Activated naive CD4-positive, alpha-beta T cell treated with anti-CD3 and anti-CD28 coated beads for 36 hours (primary cell): ENCODE measurements at places on chromosomes 7 and 10.

GRCh38 chr7:40644454-40645188 lies 509.8 kb downstream of the SUGCT start:
- peak; percentile 56 for DNase-seq

- no peak for DNase-seq
Measured at GRCh38 chr7:129698516-129699418, 87.2 kb downstream of the NRF1 start.

- DNase-seq = no peak
Measured at GRCh38 chr10:74039561-74040145, 41.7 kb downstream of the VCL start.

DNA sequence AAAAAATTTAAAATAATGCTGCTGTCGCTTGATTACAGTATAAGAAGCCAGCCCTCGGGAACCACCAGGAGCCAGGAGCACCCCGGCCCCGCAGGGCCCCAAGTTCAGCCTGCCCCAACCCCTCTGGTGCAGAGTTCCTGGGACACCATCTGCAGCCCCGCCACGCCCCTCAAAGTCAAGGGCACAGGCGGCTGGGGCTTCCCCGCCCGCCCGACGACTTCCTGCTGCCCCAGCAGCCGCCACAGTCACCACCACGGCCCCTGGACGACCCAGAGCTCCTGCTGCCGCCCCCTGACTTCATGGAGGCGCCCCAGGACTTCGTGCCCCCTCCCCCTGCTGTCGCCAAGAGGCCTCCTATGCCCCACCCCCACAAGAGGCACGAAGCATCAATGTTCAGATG lies 103.6 kb upstream of the PDSS1 start:
- no peak for DNase-seq

- peak; percentile 73 for DNase-seq
Measured at GRCh38 chr7:3094701-3095445, 51.2 kb upstream of the CARD11 start.

DNA sequence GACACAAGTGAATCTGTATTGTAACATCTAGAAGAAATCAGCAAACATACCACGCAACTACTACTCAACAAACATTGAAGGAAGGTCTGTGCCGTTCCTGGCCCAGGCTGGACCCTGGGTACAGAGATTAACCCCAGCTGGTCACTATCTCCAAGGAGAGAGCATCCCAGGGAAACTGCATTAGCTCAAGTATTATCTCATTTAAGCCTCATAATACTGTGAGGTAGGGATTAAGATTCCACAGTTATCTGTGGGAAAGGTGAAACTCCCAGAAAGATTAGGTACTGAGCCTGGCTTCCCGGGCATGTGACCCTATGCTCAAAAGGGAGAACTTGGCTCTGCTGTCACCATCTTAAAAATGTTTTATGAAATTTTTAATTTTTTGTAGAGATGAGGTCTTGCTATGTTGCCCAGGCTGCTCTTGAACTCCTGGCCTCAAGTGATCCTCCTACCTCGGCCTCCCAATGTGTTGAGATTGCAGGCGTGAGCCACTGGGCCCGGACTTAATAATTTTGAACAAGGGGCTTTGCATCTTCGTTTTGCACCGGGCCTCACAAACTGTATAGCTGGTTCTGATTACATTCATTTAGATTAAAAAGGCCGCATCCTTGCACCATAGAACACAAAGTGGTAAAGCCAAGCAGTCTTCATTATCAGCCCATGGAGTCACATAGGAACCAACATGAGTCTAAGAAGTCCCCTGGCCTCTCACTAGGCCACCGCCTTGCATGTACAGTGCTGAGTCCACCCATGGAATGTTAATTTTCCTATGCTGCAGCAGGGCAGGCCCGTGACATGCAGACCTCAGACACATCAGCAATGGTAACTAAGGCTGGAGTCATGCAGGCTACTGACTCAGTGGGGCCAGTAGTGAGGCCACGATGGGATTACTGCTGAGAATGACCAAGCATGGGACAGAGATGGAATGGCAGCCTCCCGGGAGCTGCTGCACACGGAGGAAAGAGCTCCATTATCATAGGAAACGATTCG lies 5.5 kb upstream of the CTBP2 start:
- DNase-seq = no peak

DNA sequence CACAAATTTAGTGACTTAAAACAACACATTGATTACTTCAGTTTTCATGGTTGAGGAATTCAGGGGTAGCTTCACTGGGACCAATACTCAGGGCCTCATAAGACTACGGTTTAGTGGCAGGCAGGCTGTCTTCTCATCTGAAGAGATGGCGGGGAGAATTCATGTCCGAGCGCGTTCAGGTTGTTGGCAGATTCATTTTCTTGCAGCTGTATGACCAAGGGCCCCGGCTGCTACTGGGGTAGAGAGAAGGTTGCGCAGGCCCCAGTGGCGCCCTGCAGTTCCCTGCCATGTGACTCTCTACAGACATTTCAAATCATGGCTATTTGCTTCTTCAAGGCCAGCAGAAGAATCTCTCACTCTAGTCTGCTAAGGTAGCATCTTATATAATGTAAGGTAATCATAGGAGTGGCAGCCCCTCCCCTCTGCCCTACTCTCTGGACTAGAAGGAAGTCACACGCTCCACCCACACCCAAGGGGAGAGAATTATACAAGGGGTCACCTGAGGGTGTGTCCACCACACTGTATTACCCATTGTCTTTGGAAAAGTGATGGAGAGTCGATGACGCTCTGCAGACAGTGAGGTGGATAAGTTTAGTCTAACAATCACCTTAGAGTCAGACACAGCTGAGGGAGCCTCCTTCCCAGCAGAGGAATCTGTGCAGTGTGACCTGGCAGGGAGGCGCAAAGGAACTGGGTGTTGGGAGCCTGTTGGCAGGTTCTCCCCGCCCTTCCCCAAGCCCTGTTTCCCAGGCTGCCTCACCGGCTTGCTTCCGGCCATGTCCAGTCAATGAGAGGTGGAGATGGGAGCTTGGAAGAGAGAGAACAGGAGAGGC lies 35.7 kb upstream of the PLEKHA1 start:
- DNase-seq = no peak

- no peak for DNase-seq
Measured at GRCh38 chr10:45423976-45424499, 50.0 kb downstream of the ALOX5 start.

GRCh38 chr10:89255793-89256192 lies 4.2 kb upstream of the LIPA start:
- no peak for DNase-seq

DNA sequence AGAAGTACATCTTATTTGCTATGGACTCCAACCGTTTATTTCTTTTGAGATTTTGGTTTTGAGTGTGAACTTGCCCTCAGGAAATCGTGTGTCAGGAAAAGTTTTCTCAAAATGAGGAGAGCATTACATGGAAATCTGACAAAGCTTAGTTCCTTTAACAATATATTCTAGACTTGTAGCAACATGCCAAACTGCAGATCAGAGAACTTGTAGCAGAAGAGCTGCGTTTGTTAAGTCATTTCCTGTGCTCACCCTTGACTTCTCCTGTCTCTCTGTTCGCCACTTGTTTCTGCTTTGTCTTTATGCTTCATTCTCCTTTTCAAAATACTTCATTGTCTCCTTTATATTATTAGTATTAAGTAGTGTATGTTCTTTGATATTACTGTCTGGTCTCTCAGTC lies 116.6 kb upstream of the FOXP2 start:
- no peak for DNase-seq

DNA sequence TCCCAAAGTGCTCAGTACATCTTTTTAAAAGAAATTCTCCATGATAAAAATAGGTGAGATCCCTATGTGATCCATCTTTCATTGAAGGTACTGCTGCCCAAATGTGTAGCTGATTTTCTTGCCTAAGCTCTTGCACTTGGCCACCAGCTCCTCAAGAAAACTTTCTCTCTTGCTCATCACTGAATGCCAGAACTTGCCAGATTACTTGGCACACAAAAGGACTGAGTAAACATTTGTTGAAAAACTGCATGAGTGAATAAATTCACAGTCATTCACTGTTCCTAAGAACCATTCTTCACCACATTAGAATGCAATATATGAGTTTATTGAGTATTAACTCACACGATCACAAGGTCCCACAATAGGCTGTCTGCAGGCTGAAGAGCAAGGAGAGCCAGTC lies 99.9 kb downstream of the TRIL start:
- DNase-seq = no peak

GRCh38 chr10:119135513-119135881 lies 30.0 kb downstream of the SFXN4 start:
- peak; percentile 40 for DNase-seq

DNA sequence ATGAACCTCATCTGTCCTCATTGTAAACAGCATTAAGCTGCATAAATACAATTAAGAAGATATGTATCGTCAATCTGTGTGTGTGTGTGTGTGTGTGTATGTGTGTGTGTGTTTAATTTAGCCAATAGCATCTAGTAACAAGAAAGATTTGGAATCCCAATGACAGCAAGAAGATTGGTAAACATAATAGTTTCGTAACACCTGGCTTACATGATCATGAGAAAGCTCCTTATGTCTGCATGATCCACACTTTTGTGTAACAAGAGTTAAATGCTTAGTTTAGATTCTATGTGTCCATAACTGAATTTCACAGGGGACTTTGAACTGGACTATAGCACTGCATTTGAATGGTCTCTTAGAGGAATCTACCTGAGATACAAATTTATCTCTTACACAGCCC lies 191.0 kb upstream of the BET1 start:
- DNase-seq = no peak

GRCh38 chr7:35536396-35536826 lies 158.5 kb downstream of the HERPUD2 start:
- no peak for DNase-seq

DNA sequence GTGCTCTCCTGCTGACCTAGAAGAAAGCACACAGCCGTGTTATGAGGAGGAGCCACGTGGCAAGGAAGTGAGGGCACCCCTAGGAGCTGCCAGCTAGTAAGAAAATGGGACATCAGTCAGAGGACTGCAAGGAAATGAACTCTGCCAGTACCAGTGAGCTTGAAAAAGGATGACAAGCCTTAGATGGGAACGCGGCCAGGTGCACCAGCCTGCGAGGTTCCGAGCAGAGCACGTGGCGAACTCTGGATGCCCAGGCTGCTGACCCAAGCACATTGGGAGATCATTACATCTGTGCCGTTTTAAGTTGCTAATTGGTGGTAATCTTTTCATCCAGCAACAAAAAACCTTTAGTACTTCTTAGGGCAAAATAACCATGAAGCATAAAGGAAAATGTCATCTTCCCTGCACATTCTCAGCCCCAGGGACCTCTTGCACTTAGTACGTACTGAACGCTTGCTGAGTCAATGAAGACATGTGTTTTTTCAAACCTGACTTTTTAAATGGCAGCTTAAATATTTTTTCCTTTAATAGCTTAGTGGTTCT lies 69.4 kb downstream of the AMZ1 start:
- no peak for DNase-seq

DNA sequence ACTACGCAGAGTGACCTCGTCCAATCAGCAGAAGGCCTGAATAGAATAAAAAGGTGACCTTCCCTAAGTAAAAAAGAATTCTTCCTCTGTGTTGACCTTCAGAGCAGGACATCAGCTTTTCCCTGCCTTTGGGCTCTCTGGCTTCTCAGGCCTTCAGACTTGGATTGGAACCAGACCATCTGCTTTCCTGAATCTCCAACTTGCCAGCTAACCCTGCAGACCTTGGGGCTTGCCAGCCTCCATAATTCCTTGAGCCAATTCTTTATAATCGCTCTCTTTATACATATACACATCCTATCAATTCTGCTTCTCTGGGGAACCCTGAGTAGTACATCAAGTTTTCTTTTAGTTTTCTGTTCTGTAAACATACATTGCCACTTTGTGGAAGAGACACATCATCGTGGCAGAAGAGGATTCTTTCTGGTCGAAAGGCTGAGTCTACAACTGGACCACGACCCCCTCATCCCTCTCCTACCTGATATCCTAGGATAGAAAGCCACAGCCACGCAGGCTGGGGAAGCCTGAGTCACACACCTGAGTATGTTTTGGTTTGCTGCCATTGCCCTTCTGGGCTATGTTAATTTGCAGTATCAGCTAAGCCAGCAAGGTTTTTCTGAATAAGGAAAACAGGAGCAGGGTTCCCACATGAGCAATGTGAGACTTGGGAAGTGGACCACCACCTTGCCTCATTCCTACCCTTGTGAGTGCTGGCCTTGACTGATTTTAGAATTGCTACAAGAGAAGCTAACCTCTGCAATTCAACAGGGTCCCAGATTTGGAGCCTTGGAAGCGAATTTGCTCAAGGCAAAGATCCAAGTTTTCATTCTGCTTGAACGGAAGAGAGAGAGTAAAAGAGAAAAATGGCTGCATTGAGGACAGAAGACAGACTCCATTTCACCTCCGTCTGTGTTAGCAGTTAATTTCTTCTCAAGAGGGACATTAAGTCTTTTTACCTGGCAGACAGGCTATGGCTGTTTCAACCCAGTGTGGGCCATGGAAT lies 445.2 kb upstream of the FZD8 start:
- no peak for DNase-seq

DNA sequence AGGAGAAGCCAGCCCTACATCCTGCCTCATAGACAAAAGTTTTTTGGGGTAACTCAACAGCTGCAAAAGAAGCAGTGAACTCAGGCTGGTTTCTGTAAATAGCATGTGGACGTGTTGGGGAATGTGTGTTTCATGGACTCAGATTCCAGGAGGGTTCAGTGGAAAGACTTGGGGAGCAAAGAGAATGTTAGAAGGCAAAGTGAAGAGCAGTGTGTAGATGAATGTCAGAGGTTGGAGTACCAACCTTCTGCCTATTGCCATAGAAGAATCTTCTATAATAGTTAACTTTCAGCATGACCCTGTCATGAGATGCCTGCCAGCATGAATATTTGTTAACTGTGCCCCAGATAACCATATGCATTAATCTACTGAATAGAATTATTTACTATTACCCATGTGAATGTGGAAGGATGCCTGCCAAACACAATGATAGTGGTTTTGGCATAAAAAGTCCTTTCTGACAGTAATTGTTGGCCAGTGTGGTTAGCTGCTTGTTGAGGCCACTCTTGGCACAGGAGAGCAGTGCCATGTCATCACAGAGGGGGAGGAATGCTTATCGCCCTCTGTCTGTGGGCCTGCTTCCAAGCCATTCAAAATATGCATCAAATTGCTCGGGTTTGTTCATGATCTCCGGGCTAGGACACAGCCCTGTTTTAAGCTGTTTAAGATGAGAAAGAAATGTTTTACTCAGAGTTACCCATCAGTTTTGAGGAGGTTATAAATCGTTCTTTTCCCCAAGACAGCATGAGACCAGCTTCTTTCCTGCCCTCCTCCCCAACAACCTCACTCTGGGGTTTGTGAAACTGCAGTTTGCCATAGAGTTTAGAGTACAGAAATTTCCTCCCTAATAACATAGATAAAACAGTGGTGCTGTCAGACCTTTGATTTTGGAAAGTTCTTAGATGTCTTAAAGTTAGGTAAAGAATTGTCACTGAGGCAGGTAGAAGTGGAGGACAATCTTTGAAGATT lies 165.3 kb downstream of the WNT2 start:
- no peak for DNase-seq

GRCh38 chr7:83807774-83808173 lies 158.8 kb upstream of the SEMA3E start:
- DNase-seq = no peak

GRCh38 chr7:30445770-30446169 lies 32.8 kb downstream of the NOD1 start:
- peak; percentile 65 for DNase-seq

DNA sequence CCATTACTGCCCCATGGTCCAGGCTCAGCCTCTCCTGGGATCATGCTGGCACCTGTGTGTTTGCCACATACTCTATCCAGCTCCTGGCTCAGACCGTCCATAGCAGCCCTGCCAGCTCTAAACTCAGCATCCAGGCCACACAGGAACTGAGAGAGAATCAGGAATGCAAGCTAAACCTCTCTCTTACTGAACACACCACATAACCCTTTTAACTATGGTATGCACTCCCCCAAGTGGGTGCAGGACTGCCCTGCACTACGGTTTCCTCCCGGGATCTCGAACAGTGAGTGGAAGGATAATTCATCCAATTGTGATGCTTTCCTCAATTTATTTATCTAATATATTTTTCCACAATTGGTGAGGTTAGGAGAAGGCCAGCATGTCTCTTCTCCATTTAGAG lies 17.1 kb upstream of the ZNF800 start:
- peak; percentile 7 for DNase-seq
